ENCODE measurements at places on chromosomes 5 and 9. TPM values are rescaled to one million over a fixed set of nuclear protein-coding genes. Genes with fewer than 3 reads are reported as not detected.
A peak's percentile ranks its signal among the peaks of the same experiment; 100 is the strongest.

Gene GLRA1
- total RNA-seq, result not detected

Gene NR5A1
- not detected for total RNA-seq

Gene PPP1R26
- total RNA-seq, result 20.7 TPM

Gene OR1Q1
- not detected for total RNA-seq

Gene TMEM171
- total RNA-seq, result 0.37 TPM

Gene GZMA
- 6.3 TPM for total RNA-seq

Gene MPDZ
- total RNA-seq, result 25.9 TPM

Gene NTNG2
- 1.5 TPM for total RNA-seq

Gene CDH6
- total RNA-seq, result 13.2 TPM

Gene CD180
- 3.1 TPM for total RNA-seq

Gene SPINK13
- total RNA-seq, result not detected

Gene GPRIN1
- total RNA-seq, result 2.6 TPM

Gene STING1
- 105 TPM for total RNA-seq

Gene SLC46A2
- total RNA-seq, result 13.0 TPM

- no peak overlapping the region for H3K27ac ChIP-seq
- no peak for DNase-seq
- H3K4me3 ChIP-seq, result no peak overlapping the region
- no peaks in the 10 kb centered on the region for H3K36me3 ChIP-seq
These were observed 137.8 kb downstream of the SPOCK1 start for GRCh38 chr5:137361280-137361679.

DNA sequence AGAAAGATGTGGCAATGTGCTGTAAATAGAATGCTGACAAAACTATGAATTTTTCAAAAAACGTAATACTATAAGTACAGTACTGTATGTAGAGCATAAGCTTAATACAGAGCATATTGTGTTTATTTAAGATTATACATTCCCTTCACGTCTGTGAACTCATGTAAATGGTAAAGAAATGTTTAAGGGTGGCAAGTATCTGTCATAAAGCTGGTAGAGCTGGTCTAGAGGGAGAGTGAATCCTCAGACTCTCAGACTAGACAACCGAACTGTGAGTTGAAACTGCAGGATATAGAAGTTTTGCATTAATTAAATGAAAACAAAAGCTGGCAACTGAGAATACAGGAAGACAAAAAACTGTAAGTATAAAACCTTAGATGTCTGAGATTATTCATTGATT, 87.3 kb upstream of the ANXA1 start:
- H3K27me3 ChIP-seq, result no peaks in the 10 kb centered on the region
- no peaks in the 10 kb centered on the region for H3K36me3 ChIP-seq
- no peak overlapping the region for H3K4me3 ChIP-seq
- no peaks in the 10 kb centered on the region for H3K4me1 ChIP-seq

DNA sequence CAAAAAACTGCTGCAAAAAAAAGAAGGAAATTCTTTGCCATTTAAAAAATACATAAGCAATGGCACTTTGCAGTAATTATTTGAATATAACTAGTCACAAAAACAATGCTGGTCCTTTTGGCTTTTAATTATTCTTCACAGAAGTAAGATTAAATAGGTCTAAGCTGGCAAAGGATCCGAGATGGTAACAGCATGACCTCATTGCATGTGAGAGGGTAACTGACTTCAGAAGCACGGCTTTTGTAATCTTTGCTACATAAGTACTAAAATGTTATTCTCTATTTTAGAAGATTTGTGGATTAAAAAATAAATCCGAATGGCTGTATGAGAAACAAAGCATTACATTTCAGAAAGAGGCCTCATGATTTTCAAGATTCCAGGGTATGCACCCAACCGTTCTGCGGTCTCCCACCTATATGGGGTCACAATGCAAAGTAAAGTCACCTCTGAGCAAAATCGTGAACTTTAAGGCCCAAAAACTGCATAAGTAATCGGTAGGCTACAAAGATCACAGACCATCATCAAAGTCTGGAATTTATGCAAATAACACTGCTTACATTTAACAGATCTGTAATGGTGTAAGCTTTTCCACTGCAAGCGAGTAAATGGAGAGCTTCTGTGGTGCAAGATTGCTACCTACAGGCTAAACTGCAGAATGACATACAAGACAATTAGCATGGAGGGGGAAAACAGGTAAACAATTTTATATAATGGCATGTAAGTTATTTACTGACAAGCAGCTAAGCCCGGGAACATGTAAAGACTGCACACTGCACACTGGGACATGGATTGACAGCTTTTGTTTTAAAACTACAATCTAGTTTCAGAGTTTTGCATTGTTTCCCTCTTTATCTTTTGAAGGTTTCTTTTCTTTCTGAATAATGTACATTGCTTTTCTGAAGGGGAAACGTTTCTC, 231.6 kb downstream of the SLF1 start:
- no peaks in the 10 kb centered on the region for H3K4me1 ChIP-seq
- no peaks in the 10 kb centered on the region for H3K36me3 ChIP-seq
- H3K27ac ChIP-seq, result no peak overlapping the region
- peak; percentile 28 for DNase-seq
- no peaks in the 10 kb centered on the region for H3K27me3 ChIP-seq

DNA sequence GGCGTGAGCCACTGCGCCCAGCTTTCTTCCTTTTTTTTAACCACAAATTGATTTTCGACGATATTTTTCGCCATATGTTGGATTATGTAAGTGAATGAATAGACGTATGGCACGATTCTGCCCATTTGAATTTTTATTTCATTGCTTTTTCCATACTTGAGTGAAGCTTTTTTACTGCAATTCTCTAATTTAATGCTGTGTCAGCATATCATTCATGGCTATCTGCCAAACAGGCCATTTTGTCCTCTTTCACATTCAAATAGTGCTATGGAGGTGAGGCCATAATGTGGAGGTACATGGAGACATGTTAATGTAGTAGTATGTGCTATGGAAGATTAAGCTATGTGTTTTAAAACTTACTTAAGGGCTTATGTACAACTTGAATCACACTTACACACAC, 152.1 kb upstream of the TUSC1 start:
- H3K27me3 ChIP-seq, result no peaks in the 10 kb centered on the region
- no peak for DNase-seq
- no peaks in the 10 kb centered on the region for H3K4me1 ChIP-seq

GRCh38 chr5:16346380-16346779, 119.2 kb downstream of the ZNF622 start:
- DNase-seq, result no peak
- H3K27ac ChIP-seq, result no peak overlapping the region
- no peaks in the 10 kb centered on the region for H3K4me1 ChIP-seq
- H3K4me3 ChIP-seq, result no peak overlapping the region
- no peaks in the 10 kb centered on the region for H3K27me3 ChIP-seq

- no peaks in the 10 kb centered on the region for H3K27me3 ChIP-seq
- H3K36me3 ChIP-seq, result peaks cover 10% of the 10 kb centered on the region
- H3K4me1 ChIP-seq, result peaks cover 47% of the 10 kb centered on the region
- H3K27ac ChIP-seq, result no peak overlapping the region
- no peak for DNase-seq
These were observed 9.5 kb downstream of the SLC35A4 start for GRCh38 chr5:140574165-140574564.

- DNase-seq, result no peak
- H3K27me3 ChIP-seq, result peaks cover 10% of the 10 kb centered on the region
- H3K27ac ChIP-seq, result no peak overlapping the region
- peaks cover 10% of the 10 kb centered on the region for H3K4me1 ChIP-seq
- H3K36me3 ChIP-seq, result no peaks in the 10 kb centered on the region
- no peak overlapping the region for H3K4me3 ChIP-seq
These were observed 292.5 kb downstream of the PARP8 start for GRCh38 chr5:50958852-50959457.

DNA sequence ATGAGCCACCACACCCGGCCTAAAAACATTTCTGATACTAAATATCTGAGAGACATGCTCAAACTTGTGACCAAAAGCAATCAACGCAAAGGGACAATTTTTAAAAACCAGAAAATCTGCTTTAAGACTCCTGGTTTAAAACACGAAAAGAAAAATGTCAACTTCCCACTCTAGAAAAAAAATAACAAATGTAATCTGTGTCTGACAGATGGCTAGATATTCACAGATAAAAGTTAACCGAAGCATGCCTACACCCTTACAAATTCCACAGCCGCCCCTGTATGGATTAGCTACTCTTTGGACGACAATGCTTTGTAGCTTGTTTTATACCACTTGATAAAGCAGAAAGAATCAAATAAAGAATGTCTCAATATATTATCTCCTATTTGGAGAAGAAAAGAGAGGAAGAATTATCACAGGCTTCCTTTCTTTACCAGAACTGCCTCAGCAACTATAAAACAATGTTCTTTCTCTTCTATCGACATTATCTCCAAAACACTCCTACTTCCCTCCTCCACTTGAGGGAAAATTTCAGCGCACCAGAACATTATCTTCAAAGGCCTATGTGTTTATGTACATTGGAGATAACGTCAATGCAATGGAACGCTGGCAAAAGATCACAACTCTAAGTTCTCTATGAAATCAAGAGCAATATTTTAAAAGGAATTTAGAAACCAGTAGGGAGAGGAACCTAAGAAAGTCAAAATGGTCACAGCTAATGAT, 26.2 kb downstream of the CEMIP2 start:
- DNase-seq, result no peak
- H3K27me3 ChIP-seq, result no peaks in the 10 kb centered on the region
- H3K36me3 ChIP-seq, result peaks cover 54% of the 10 kb centered on the region
- H3K4me1 ChIP-seq, result peaks cover 17% of the 10 kb centered on the region

- H3K27me3 ChIP-seq, result peaks cover 71% of the 10 kb centered on the region
- no peaks in the 10 kb centered on the region for H3K4me1 ChIP-seq
- no peak overlapping the region for H3K4me3 ChIP-seq
- DNase-seq, result no peak
These were observed 39.6 kb upstream of the CEP72 start for GRCh38 chr5:572398-573019.

- H3K4me1 ChIP-seq, result no peaks in the 10 kb centered on the region
- no peaks in the 10 kb centered on the region for H3K27me3 ChIP-seq
- peaks cover 60% of the 10 kb centered on the region for H3K36me3 ChIP-seq
- H3K27ac ChIP-seq, result no peak overlapping the region
- no peak for DNase-seq
- H3K4me3 ChIP-seq, result no peak overlapping the region
These were observed 111.7 kb upstream of the PCAT7 start for GRCh38 chr9:94443032-94443722.

GRCh38 chr5:106106384-106106783, 1564.4 kb downstream of the EFNA5 start:
- no peak for DNase-seq
- H3K27me3 ChIP-seq, result no peaks in the 10 kb centered on the region
- H3K36me3 ChIP-seq, result no peaks in the 10 kb centered on the region
- H3K4me3 ChIP-seq, result no peak overlapping the region
- no peaks in the 10 kb centered on the region for H3K4me1 ChIP-seq

DNA sequence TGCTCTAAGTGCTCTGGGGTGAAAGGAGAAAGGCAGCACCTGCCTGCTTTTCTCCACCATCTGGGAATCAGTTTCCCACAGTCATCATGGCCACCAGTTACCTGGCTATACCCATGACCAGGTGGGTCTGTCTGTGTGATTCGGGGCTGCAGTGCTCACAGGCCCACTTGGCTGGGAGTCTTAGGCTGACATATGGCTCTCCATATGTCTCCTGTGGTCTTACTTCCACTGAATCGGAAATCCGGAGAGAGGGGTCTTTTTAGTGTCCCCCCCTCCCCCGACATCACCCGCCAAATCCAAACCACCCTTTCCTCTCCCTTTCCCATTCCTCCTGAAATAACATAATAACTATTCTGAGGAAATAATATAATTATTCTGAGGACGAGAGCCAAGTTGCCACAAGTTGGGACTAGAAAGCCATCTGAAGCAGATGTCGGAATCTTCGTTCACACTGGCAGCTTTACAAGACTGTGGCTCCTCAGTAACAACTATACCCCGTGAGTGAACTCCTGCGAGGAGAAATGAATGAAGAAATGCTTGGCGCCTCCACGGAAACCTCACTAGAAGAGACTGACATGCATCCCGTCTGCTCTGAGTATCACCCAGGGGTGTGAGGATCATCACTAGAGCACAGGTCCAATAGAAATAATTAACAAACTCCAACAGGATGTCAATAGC, 143.4 kb downstream of the MYO10 start:
- no peaks in the 10 kb centered on the region for H3K36me3 ChIP-seq
- no peak for DNase-seq
- H3K4me1 ChIP-seq, result no peaks in the 10 kb centered on the region
- H3K27me3 ChIP-seq, result no peaks in the 10 kb centered on the region

DNA sequence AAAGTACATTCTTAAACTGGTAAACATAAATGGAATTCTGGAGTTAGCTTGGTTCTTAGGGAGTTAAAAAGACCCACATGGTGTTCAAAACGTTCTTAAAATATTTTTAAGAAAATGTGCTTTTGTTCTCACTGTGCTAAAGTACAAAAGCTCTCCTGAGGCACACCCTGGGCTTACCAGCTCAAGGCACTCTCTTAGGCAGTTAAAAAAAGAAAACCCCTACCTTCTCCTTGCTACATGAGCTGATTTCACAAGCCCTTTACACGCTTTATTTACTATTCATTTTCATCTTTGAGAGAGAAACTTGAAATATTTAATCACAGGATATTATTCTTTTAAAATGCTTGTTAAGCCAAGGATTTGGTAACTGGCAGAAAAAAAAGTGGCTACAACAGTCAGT, 723.3 kb upstream of the GRAMD2B start:
- no peak overlapping the region for H3K4me3 ChIP-seq
- H3K27me3 ChIP-seq, result no peaks in the 10 kb centered on the region
- H3K36me3 ChIP-seq, result no peaks in the 10 kb centered on the region
- no peaks in the 10 kb centered on the region for H3K4me1 ChIP-seq
- H3K27ac ChIP-seq, result peak overlapping the region; percentile 39

DNA sequence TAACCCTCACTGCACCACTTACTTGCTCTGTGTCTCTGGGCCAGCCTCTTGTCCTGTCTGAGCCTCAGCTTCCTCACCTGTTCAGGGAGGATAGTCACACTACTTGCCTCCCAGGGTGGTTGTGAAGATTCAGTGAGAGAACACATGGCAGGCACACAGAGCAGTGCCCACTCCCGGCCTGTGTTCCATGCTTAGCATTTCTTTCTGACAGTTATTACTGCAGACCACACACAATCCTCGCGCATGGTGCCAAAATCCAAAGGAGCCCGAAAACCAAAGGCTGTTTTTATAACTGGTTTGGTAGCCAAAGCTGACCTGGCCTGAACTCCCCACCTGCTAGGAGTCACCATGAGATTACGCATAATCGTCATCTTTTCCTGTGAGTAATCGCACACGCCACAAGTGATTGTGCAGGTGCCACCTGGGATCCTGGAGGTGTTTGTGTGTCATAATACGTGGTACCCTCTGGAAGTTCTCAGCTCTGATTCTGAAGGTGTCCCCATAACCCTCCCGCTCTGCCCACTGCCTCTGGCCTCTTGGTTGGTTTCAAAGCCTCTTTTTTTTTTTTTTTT, 84.6 kb upstream of the FBXW11 start:
- peaks cover 84% of the 10 kb centered on the region for H3K36me3 ChIP-seq
- H3K4me3 ChIP-seq, result no peak overlapping the region
- no peaks in the 10 kb centered on the region for H3K27me3 ChIP-seq
- H3K27ac ChIP-seq, result no peak overlapping the region
- DNase-seq, result no peak

DNA sequence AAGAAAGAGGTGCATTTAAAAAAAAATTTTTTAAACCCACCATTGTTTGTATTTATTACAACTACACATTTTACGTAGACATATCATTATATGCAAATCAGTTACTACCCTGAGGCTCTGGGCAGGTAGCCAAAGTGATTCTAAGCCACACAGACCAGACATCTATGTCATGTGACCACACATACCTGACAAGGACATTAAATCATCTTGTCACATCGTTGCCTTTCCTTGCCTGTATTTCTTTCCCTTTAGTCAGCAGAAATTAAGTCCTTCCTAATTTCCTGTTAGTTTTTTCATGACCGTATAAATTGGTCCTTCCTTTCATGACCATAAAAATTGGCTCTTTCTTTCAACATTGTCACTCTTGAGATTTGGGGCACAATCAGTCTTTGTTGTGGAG, 134.2 kb upstream of the MARCHF11 start:
- H3K27ac ChIP-seq, result no peak overlapping the region
- DNase-seq, result no peak
- no peak overlapping the region for H3K4me3 ChIP-seq
- no peaks in the 10 kb centered on the region for H3K4me1 ChIP-seq
- H3K36me3 ChIP-seq, result no peaks in the 10 kb centered on the region
